ENCODE measurements at places on chromosomes 13 and 19.

- no peak for DNase-seq
Observed at GRCh38 chr13:107641574-107641973, 573.8 kb downstream of the LIG4 start.

DNA sequence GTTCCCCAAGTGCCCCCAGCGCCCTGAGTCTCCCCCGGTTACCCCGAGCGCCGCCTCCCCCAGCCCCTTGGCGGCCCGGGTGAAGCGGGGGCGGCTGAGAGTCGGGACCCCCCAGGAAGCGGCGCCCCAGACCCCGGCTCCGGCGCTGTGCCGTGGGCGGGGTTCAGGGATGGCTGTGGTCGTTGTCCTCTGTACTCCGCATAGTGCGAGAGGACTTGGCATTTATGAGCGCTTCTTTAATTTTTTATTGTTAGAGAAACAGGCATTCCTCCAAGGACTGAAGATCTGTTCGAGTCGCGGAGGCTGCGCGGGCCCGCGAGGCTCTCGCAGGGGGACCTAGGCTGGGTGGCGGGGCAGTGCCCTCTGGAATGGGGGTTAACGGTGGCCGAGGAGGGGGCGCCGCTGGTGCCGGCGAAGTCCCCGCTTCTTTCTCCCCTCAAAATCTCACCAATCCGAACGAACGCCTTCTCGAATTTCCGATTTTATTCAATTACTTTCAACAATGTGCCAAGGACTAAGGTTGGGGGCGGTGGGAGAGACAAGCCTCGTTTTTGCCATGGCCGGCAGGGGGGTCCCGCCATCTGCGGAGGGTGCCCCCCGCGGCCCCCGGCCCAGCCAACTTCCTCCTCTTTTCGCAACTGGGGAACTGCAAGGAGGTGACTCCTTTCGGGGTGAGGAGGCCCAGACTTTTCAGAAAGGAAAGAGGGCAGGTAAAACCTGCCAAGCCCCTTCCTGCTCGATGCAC lies 596 bp upstream of the GJB2 start:
- no peak for DNase-seq

GRCh38 chr19:56136362-56136761 lies 4.7 kb upstream of the ZNF444 start:
- DNase-seq, result no peak

DNA sequence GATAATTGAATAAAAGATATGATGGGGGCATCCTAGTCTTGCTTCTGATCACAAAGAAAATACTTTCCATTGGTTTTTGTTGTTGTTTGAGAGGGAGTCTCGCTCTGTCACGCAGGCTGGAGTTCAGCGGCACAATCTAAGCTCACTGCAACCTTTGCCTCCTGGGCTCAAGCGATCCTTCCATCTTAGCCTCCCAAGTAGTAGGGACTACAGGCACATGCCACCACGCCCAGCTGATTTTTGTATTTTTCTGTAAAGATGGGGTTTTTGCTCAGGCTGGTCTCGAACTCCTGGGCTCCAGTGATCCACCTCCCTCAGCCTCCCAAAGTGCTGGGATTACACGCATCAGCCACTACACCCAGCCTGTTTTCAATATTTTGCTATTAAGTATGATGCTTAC lies 17.1 kb upstream of the PSMC4 start:
- no peak for DNase-seq

DNA sequence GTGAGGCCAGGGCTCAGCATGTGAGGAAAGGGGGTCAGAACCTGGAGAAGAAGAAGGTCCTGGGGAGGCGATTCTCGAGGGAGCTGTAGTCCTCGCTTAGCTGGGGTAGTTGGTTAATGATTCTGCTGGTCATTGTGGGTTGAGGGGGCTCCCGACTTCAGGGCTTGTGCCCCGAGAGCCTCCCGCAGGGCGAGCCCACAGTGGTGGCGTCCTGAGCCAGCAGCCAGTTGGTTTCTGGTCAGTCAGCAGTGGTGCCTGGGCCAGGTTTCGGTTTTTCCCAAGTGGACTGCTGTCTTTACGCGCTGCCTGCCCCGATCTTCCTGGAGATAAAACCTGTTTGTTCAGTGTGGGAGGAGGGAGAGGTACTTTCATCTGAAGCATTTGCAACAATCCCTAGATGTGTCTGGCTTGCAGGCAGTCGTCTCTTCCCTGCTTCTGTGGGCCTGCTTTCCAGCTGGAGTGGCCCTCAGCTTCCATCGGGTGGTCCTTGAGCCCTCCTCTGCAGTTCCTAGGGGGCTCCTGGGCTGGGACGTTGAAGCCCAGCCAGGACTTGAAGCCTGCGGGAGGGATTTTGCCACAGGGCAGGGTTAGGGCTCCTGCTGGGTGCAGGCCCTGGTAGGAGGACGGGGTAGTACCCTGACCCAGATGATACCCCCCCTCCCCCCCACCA lies 3.2 kb downstream of the PTBP1 start:
- no peak for DNase-seq

- no peak for DNase-seq
Observed at GRCh38 chr13:48221686-48222187, 11.3 kb upstream of the ITM2B start.

- DNase-seq, result no peak
Observed at GRCh38 chr19:7575434-7576040, 20.1 kb upstream of the CAMSAP3 start.

- no peak for DNase-seq
Observed at GRCh38 chr13:113952151-113952982, 21.5 kb downstream of the C13orf46 start.

- DNase-seq, result no peak
Observed at GRCh38 chr19:45996933-45997332, 1.7 kb downstream of the CCDC61 start.

Measured in tibial nerve (tissue), 4 donors.